ENCODE measurements at places on chromosomes 6 and 20.

DNA sequence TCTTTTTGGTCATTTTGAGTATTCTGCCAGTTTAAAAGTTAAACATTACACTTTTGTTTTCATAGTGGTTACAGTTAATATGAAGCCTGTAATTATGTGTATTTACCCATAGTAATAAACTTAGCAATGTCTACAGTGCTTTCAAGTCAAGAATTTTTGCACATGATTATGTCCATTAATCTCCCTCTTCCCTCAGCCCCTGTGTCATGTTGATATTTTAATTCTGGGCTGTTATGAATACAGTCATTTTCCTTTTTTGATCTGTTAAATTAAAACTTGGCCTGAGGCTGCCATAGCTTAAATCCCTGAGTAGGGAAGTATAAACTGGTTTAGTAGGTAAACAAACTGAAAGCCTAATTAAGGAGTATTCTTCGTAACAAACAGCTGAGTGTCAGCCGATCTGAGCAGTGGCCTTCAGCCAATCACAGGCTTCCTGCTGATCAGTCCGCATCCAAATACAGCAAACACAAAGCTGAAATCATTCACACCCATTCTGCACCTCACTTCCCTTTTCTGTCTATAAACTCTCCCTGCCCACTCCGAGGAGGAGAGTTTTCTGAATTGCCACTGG is 9.5 kb upstream of the SFT2D1 start:
- DNase-seq, result no peak

GRCh38 chr6:20236344-20236743 is 24.1 kb upstream of the MBOAT1 start:
- no peak for DNase-seq

DNA sequence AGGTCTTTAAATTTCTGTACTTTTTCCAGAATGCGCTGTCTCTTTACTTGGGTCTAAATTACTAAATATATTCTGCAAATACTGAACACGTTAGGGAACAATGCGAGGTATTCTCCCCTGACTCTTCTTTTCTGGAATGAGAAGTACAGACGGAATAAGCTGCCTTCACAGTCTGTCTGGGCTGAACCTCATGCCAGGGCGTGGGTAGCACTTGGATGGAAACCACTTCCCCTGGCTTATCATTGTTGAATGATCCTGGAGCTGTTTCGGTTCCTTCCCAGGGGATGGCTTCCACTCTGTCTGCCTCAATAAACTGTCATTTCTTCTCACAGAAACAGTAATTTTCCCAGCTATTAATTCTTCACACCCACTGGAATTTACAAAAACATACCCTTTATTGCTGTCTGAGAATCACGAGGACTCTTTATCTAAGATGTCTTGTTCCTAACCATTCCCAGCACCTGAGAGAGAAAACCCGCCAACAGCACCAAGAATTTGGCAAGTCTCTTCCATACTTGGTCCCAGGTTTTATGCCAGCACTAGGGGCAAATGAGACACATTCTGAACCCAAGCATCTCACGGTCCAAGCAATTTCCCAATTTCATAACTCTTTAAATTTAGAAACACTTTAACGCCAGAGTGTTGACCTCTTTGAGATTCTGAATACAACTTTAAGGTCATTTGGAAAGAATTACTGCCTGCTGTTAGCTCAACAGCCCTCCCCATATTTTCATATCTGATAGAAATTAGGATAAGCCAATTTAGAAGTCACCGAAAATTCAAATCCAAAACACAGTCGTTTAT is 43.2 kb upstream of the ADGRF5 start:
- DNase-seq, result no peak

DNA sequence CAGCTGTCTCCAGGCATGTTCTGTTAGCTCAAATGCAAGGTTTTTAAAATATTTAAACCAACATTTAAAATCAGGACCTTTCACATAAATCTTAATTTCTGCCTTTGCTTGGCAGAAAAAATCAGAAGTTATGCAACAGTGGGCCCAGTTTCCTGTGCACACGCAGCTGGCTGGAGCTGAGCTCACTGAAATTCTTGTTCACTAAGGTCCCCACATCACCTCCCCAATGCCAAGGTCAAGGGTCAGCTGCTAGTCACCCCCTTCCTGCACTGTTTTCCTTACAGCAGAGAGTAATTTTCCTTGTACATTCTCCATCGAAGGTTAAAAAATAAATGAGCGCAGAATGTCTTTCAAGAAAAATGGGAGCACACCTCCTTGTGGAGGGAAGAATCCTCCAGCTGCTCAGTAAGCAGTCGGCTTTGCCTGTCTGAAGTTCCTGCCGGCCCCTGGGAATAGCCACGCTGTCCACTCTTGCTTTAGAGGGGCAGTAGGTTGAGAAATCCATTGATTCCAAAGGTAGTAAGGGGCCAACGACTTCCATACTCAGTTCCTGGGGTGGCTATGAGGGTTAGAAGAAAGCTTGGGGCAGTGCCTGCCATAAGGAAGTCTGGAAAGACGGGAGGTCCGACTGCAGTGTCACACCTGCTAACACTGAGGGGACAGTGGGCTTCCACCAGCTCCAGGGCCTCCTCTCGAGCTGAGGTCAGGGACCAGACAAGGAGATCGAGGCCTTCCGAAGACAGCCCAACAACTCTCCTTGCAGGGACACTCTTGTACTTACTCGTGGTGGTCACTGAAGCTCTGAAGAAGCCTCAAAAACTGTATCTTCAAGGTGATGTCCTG is 56.8 kb downstream of the MYH7B start:
- DNase-seq, result no peak

DNA sequence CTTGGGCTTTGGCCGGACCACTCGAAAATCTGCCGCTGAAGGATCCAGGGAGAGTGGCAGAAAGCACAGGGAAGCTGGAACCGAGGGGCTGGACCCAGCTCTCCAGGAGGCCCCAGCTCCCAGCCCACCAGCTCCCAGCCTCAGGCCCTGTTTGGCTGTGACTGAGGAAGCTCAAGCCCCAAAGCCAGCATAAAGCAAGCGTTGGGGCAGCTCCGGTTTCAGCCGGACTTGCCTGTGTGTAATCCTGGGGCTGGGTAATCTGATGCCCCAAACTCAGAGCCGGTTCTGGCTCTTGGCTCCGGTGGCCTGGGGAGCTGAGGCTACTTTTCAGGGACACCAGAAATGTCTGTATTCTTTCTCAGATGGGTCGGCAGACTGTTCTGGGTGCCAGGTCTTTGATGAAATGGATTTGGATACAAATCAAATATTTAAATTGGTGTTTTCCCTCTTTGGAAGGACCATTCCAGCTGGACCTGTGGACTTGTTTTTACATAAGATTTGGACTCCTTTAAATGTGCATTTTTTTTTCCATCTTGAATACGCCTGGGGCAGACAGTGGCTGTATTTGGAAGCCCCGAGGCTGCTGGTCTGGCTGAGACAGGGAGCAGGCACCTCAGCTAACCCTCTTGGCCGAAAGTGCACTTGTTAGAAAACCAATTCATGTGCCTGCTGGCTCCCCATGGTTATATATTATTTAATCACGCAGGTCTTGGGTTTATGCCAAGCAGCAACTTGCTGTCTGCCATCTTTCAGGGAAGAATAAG is 29.7 kb downstream of the RPP40 start:
- DNase-seq, result no peak

- no peak for DNase-seq
These were observed 1.5 kb downstream of the MMP24OS start for GRCh38 chr20:35276408-35276807.

DNA sequence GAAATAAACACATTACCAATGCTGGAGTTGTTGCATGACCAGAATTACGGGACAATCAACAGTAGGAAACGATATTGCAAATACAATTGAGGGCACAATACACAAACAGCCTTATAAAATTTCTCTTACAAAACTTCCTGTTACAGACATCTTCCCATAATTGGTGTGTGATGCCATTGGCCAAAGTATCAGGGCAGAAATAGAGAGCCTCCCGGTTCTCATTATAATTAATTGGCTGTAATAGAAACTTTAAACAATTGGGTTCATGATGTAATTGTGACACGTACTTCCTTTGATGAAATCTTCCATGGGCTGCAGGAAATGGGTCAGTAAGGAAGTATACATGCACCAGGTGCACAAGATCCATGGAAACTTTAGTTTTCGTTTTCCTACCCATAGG is 40.3 kb upstream of the RALGAPA2 start:
- DNase-seq, result no peak
